Epithelial cell of umbilical artery (primary cell): ENCODE measurements at places on chromosomes 6 and 20. TPM values are rescaled to one million over a fixed set of nuclear protein-coding genes. Genes with fewer than 3 reads are reported as not detected.

Gene WFDC10A
- total RNA-seq: not detected in 2 replicates

Gene IL20RA
- total RNA-seq: not detected in 2 replicates

Gene FRS3
- 0.32 and 1.1 TPM in 2 replicates for total RNA-seq

Gene OOEP
- not detected in 2 replicates for total RNA-seq

Gene MYMX
- under 0.01 TPM in 1 of 2 replicates, not detected in the other for total RNA-seq

Gene CLPSL1
- not detected in 2 replicates for total RNA-seq

Gene VNN1
- under 0.01 TPM in 1 of 2 replicates, not detected in the other for total RNA-seq

Gene RHAG
- not detected in 2 replicates for total RNA-seq

Gene TMC2
- not detected in 2 replicates for total RNA-seq
